ENCODE measurements at places on chromosomes 6 and 20.

DNA sequence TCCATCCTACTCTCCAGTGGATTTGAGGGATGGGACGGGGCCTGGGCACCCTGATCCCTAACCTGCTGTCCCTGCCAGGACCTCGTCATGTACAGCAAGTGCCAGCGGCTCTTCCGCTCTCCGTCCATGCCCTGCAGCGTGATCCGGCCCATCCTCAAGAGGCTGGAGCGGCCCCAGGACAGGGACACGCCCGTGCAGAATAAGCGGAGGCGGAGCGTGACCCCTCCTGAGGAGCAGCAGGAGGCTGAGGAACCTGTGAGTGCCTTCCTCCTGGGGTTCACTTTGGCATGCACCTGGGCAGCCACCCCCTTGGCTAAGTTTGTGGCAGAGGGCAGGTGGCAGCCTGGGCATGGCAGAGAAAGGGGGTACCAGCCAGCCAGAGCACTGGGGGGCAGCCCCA, 5.7 kb downstream of the CDC25B start:
- DNase-seq, result no peak

DNA sequence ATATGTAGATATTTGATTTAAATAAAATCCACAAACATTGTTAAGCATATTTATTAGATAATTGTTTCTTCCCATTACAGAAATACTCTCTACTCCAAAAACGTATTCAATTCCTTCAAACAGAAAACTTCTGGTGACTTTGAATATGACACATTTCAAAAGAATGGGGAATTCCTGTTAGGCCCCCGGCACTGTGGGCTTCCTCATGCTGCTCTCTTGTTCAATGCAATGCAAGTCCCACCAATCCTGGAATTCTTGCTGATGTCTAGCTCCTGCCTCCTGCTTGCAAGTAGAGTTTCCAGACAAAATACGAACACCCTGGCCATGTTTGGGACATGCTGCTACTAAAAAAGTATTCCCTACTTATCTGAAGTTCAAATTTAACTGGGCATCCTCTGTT, 544.1 kb downstream of the QKI start:
- DNase-seq, result no peak

DNA sequence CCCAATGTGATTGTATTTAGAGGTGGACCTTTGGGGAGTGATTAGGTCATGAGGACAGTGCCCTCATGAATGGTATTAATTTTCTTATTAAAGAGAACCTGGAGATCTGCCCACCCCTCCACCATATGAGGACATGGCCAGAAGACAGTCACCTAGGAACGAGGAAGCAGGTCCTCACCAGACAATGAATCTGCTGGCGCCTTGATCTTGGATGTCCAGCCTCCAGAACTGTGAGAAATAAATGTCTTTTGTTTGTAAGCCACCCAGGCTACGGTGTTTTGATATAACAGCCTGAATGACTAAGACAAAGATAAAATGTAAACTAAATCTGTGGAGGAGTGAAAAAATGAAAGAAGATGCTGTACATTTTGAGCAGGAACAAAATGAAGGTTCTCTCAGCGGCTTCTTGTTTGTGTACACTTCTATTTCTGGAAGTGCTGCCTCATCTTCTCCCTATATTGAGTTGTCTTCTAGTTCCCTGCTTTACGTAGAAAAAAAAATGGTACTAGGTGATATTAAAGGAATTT, 1.5 kb upstream of the IPCEF1 start:
- no peak for DNase-seq

GRCh38 chr6:97841763-97842162, 558.7 kb upstream of the MMS22L start:
- no peak for DNase-seq

- DNase-seq, result no peak
Measured at GRCh38 chr20:57902473-57902872, 192.7 kb upstream of the PMEPA1 start.

- no peak for DNase-seq
Measured at GRCh38 chr6:89596484-89596883, 42.1 kb downstream of the LYRM2 start.

GRCh38 chr6:157187182-157188083, 135.9 kb downstream of the TMEM242 start:
- DNase-seq, result no peak

DNA sequence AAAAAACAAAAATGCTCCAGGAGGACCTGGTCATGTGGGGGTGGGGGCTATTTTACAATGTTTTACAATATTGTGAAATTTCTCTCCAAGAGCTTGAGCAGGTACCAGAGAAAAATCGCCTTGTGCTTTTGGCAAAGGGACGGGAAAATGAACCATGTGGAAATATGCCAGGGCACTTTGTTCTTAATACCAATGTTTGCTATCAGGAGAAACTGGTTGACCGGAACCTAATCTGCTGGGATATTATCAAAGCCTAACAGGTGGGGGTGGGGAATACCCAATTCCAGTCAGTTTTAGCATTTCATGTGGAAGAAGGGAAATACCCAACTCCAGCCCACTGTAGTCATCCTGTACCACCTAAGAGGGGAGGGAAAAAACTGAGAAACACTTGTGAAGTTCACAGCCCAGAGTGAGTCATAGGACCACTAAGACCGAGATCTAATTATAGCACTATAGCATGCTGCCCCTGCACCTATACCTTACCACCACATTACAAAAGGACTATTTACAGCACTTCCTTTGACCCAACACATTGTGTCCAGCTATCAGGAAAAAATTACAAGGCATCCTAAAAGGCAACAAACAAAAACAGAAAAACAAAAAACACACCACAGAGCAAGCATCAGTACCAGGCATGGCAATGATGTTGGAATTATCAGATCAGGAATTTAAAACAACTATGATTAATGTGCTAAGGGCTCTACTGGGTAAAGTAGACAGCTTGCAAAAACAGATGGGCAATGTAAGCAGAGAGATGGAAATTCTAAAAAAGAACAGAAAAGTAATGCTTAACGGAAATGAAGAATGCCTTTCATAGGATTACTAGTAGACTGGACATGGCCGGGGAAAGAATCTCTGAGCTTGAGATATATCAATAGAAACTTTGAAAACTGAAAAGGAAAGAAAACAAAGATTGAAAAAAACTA, 84.1 kb upstream of the POPDC3 start:
- DNase-seq, result no peak

DNA sequence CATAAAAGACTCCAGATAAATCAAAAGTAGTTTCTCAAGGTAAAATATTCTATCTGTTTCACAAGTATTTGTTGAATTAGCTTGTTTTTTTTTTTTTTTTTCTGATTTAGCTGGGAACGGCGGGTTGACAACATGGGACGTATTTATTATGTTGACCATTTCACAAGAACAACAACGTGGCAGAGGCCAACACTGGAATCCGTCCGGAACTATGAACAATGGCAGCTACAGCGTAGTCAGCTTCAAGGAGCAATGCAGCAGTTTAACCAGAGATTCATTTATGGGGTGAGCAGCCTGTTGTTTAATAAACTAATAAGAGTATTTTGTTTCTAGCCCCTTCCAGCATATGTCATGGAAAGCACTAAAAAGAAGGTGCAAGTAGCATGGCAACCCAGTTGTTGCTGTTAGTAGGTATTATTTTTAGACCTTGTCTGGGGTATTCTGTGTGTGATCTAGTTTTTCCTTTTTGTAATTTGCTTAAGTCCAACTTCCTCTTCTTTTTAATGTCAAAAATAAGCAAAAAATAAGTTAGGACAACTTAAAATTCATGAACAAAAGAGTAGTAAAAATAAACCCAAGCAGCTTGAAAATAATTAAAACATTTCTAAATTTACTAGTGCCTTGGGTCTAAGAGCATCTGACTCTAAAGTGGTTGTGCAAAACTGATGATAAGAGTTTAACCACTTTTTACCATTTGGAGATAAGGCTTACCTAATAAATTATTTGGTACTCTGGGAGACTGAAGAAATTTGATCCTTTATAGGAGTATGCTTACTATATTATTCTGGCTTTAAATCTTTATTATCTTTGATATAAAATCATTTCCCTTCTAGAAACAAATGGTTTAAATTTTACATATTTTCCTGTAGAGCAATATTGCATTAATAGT, 70.8 kb upstream of the DYNLRB1 start:
- DNase-seq, result no peak

GRCh38 chr6:130482645-130483390, 117.0 kb downstream of the TMEM200A start:
- no peak for DNase-seq

DNA sequence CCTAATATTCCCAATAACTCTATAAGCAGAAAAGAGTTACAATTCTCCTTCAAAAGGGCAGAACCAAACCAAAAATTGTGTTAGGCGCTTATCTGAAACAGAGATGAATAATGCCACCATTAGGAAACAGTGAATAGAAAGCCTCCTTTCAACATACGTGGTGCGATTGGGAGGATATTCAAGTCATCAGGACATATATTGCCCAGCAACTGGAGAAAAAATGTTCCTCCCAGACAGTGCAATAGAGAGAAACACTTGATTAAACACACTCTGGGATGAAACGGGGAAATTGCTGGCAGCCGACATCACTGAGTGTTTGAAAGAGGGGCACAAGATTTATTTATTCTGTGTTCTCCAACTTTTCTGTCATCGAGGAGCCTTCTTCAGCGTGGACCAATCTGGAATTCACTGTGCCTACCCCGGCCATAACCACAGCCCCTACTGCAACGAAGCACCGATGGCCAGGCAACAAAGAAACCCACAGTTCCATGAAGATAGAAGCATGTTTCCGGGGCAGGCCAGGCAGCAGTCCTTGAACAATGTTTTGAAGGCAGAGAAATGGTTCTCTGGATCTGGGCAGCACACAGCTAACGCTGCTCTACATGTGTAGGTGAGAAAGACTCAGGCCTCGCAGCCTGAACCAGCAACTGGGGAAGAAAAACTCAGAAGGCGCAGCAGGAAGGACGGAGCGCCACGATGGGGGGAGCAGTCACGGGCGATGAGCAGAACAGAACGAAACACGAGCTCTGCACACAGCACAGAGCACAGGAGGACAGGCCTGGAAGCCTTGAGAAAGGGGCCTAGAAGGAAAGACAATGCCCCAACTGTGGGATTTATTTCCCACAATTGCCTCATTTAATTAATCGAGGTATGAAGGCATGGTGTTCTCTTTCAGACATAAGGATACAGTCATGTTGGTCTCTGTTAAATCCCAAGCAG, 234.2 kb upstream of the FOXQ1 start:
- no peak for DNase-seq

DNA sequence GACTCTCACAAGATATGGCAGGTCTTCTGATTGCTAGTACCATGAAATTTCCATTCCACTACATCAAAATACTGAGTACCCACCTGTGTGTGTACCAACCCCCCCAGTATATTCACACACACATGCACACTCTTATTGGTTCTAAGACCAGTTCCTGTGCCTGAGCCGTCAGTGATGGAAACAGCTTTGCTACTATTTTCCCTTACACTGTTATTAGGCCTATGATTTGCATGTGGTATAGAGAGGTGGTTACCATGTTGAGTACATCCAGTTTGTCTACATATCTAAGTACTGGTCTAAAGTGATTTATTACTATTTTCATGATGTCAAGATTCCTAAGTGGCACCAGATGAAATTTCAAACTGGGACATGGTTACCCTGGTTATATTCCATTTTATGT, 459.9 kb downstream of the BCKDHB start:
- DNase-seq, result no peak

DNA sequence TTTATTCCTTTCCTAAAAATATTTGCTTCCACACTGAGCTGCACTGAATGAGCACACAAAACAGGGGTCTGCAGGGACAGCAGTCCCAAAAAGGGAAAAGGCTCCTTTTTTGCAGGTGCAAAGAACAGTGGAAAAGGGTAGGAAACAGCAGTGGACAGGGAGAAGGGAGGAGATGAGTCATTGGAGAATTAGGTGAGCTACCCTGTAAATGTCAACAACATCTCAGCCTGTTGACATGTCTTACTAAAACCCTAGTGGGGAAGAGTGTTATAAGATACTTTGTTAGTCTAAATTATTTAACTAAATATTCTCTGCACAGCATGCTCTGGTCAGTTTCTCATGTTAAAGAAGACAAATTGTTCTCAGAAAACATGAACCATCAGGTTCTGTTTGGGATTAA, 151.5 kb upstream of the FBXL4 start:
- DNase-seq, result no peak

DNA sequence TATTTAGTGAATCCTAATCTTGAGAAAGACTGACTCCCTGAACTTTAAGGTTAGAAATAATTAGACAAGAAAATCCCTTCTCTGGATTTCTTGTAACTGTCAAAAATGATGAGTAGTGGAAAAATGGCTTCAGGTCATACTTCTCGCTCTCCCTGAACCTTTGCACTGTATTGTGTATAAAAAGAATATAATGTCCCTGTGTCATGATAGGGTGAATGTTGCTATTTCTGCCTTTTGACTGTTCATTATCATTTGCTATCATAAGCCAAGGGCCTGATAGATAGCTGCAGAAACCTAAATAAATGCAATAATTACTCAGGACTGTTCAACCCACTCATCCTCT, 39.3 kb downstream of the ALDH8A1 start:
- no peak for DNase-seq

DNA sequence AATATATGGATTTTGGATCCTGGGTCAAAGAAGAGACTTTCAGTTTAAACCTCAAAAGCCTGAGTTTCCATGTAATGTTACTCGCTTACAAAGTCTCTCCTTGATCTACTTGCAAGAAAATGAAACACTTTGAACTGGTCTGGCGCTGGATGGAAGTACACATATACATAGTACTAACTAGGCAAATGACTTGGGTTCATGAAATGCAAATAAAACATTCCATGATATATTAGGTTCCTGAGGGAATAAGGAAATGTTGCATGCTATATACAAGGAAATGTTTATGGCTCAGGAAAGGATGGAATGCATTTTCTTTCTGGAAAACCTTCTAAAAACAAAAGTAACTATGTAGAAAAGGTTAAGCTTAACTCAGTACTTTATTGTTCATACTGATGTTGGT, 11.4 kb upstream of the TXLNB start:
- no peak for DNase-seq

GRCh38 chr6:26179675-26180074, 92.4 kb downstream of the HFE start:
- no peak for DNase-seq

- no peak for DNase-seq
Measured at GRCh38 chr6:169456840-169457239, 203.2 kb upstream of the THBS2 start.

- DNase-seq, result peak; percentile 7
Measured at GRCh38 chr6:44932651-44933091, 395.5 kb upstream of the RUNX2 start.

DNA sequence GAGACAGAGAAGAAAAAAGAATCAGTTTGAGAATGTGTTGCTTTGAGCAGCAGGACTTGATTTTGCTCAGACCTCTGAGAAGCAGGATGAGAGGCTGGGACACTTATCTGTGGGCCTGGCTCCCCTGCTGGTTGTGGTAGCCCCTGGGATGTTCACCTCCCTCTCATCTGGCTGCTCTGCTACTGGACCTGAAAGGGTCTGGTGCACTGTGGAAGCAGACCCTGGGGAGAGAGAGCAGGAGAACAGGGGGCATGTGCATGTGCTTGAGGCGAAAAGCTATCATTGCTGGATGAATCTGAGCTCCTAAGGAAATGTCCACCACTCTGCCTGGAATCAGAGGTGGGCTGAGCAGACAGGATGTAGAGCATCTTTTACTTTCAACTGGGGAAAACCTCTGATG, 161.1 kb downstream of the SCP2D1 start:
- DNase-seq, result no peak

- DNase-seq, result no peak
Measured at GRCh38 chr6:90093558-90094073, 199.3 kb downstream of the GJA10 start.

- no peak for DNase-seq
Measured at GRCh38 chr6:128239146-128239545, 281.3 kb downstream of the PTPRK start.
